Endothelial cell (in vitro differentiated cells): ENCODE measurements at places on chromosomes 3 and 15.
A peak's percentile ranks its signal among the peaks of the same experiment; 100 is the strongest.

DNA sequence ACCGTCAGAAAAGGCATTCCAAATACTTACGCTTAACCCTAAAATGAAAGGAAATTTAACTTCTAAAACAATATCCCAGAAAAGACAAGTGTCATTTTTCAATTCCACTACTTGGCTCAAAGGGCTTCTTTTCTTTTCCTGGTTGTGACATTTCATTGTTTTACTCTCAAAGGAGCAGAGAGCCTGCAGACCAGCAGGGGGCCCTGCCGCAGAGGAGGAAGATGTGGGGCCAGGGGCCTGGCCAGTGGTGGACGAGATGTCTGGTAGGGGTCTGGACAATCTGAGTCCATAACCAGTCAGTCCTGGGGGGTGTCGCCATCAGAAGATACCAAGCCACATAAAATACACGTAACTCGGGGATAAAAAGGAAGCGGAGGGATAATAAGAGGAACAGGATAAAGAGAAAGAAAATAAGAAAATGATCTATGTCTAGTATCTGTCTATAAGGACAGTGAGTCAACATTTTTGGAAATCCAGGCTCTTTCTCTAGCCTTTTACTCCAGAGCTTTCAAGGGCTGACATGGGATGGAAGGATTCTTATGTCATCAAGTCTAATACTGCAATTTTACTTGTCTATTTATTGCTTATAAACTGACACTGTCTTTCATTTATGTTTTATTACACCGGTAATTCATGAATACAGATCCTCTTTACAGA, 54.2 kb upstream of the ARHGEF3 start:
- DNase-seq: peak; percentile 68

DNA sequence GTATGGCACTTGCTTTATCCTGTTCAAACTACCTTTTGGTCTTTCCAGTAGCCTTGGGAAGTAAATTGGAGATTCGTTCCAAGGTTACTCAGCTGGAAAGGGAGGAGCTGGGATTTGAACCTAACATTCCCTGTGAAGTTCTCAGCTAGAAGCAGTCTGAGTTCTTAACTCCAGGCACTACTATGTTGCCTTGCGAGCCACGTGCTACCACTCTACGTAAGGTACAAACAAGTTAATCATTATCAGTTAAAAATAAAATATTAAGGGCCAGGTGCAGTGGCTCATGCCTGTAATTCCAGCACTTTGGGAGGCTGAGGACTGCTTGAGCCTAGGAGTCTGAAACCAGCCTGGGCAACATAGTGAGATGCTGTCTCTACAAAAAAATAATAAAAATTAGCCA, 30.7 kb upstream of the CDCP1 start:
- DNase-seq: no peak

- no peak for DNase-seq
Observed at GRCh38 chr3:122060040-122060698, 5.0 kb downstream of the CD86 start.

- no peak for DNase-seq
Observed at GRCh38 chr15:85404918-85405866, 24.8 kb downstream of the AKAP13 start.

GRCh38 chr15:95277266-95277665, 1045.9 kb downstream of the MCTP2 start:
- DNase-seq: no peak

DNA sequence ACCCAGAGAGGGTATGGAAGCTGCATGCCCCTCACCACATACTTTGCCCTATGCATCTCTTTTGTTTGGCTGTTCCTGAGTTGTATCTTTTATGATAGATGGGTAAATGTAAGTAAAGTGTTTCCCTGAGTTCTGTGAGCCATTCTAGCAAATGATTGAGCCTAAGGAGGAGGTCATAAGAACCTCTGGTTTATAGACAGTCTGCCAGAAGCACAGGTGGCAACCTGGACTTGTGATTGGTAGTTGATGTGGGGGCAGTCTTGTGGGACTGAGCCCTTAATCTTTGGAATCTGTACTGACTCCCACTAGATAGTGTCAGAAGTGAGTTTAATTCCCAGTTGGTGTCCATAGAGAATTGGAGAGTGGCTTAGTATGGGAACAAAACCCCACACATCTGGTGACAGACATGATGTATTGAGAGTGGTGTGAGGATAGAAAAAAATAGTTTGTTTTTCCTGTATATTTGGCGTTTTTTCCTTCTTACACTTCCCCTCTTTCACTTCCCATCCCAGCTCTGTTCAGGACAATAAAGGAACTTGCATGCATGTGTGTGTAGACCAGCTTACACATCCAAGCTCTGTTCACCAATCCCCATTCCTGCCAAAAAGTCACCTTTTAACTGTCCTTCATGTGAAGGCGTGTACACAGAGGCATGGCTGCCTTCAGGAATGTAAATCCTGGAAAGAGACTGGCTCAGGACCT, 38.1 kb upstream of the SPPL2A start:
- DNase-seq: no peak

GRCh38 chr15:45443645-45444044, 65.3 kb upstream of the GATM start:
- no peak for DNase-seq

DNA sequence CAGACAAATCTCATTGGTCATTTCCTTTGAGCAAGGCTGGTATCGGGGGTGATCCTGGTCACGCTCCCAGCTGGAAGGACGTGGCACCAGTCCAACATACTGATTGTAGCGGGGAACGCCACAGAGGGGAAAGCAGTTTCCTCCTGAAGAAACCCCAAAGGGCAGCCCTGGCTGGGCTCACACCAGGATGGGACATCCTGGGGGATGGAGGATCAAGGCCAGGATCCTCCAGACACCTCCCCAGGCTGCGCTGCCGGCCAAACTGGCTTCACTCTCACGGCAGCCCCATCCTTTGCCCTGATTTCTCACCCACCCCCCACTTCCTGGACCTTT, 36.6 kb downstream of the MUC20 start:
- no peak for DNase-seq
